ENCODE measurements at places on chromosomes 4 and X.

- DNase-seq: no peak
Measured at GRCh38 chr4:73053974-73054480, 15.5 kb downstream of the COX18 start.

GRCh38 chr4:16416601-16417000, 190.3 kb upstream of the TAPT1 start:
- DNase-seq: no peak

DNA sequence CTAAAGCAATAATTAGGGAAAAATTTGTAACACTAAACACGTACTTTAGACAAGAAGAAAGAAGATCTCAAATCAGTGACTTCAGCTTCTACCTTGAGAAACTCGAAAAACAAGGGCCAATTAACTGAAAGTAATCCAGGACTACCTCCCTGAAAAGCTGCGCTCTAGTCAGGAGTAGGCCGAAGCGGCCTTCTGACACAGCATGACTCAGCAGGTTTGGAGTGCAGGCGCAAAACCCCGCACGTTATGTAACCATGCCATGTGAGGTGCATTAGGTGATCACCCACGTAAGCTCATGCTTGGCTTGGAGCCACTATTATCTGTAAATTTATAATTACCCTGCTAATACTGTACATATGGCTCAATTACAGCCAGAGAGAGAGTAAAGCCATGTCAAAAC, 52.8 kb upstream of the CCDC149 start:
- no peak for DNase-seq

DNA sequence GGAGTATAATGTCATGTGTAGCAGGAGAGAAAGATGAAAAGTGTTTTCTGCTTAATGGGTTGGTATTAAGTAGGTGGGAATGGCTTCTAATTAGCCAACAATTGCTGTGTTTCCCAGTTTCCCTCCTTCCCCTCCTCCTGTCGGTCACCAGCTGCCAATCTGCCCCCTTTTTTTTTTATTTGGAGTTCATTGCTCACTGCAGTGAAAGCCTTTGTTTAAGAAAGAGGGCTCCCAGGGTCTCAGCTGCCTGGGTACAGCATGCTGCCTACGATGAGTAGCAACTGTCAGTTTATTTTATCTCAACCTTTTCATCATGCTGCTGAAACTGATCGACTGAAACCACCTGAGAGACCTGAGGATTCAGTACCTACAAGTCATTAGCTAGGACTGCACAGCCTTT, 149.0 kb downstream of the POU4F2 start:
- no peak for DNase-seq

- no peak for DNase-seq
Measured at GRCh38 chr4:102994803-102995202, 24.7 kb downstream of the SLC9B1 start.

GRCh38 chrX:152913346-152913745, 15.5 kb downstream of the ZNF185 start:
- peak; percentile 10 for DNase-seq

- DNase-seq: no peak
Measured at GRCh38 chrX:134948333-134949241, 42.2 kb upstream of the SMIM10 start.

GRCh38 chr4:80926446-80926845, 104.1 kb upstream of the BMP3 start:
- no peak for DNase-seq

GRCh38 chrX:10190367-10190766, 33.6 kb downstream of the CLCN4 start:
- DNase-seq: peak; percentile 44

DNA sequence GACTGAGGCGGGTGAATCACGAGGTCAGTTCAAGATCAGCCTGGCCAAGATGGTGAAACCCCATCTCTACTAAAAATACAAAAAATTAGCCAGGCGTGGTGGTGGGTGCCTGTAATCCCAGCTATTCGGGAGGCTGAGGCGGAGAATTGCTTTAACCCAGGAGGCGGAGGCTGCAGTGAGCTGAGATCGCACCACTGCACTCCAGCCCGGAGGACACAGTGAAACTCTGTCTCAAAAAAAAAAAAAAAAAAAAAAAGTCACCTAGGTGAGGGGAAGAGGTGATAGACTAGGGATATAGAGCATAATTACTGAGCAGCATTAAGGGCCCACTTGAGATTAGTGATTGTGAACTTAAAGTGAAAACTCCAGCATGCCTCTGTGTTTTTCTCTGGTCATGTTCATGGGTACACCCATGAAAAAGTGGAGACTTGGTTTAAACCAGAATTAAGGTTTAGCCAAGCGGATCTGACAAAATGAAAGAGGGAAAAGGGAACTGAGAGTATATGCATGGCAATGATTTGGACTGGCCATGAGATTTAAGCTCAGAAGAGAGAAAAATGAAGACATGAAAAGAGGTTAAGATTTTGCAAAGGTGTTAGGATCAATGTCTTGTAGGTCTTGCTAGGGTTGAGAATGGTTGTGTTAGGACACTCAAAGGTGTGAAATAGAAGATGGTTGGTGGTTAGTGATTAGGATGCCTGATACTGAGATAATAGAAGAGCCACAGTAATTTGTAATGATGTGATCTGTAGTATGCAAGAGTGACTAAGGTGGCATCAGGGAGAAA, 105.0 kb downstream of the RAB28 start:
- no peak for DNase-seq

- DNase-seq: no peak
Measured at GRCh38 chr4:6374575-6374974, 97.8 kb downstream of the PPP2R2C start.

DNA sequence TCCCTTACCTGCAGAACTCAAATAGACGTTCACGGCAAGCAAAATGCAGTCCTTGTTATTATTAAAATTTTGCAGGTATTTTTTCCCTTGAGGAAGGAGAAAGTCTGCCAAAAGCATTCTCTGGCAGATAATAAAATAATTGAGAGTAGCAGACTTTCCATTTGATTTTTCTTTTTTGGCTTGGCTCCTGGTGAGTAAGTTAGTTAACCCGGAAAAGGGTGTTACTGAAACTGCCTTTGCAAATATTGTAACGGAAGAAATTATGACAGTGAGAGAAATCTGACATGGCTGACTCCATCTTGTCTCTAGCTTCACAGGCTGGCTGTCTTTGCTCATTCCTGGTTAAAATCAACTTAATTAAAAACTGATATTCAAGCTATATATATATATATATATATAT, 100.5 kb downstream of the GPR143 start:
- no peak for DNase-seq

GRCh38 chr4:68021185-68021584, 57.9 kb upstream of the TMPRSS11A start:
- no peak for DNase-seq

DNA sequence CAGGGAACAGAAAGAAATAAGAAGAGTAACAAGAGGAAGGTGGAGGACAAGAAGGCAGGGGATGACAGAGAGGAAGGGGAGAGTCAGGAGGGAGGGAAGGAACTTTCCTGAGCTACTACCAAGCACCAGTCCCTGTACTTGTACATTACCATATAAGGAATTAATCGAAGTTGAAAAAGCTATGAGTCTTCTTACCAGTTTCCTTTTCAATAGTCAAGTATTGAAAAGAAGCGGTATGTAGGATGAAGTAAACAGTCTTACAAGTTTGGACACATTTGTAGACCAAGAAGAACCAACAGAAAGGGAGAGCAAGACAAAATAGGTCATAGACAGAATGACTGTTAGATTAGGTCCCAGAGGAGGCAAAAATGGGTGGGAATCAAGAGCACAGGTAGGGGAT, 629.7 kb upstream of the DIPK2B start:
- no peak for DNase-seq

- no peak for DNase-seq
Measured at GRCh38 chr4:147456706-147457105, 24.2 kb upstream of the EDNRA start.

DNA sequence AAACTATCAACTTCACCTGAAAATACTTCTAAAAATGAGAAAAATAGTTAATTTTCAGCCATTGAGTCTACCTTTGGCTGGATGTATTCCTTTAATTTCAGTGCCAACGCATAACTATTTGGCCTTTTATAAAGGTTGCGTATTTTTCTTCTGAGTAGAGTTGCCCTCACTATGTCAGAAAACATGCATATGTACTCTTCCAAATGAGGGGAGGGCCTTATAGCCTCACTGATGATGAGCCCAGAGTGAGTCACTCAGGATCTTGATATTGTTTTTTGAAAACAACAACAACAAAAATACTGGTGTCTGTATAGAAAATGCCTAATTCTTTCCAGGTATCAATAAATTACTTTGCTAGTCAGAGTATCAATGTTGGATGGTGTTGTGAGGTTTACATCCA, 349.3 kb downstream of the FBXO8 start:
- no peak for DNase-seq

- DNase-seq: no peak
Measured at GRCh38 chrX:9183481-9183880, 149.6 kb upstream of the FAM9B start.

DNA sequence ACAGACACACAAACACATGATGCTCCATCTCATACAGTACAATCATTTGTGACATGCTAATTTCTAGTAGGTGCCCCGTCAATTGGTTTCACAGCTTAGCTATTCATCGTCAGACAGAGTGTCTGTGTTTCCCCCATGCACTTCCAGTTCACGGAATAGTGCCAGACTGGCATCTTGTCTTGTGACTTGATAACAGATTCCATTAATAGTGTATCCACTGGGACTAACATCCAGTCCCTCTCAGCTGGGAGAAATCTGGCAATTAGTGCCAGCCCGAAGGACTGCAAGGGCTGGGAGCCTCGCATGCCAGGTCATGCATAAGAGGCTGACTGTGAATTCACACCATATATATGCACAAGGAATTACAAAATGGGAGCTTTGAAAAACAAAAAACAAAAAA, 20.2 kb upstream of the GATB start:
- DNase-seq: no peak

GRCh38 chr4:141548791-141549190, 87.6 kb upstream of the IL15 start:
- no peak for DNase-seq

DNA sequence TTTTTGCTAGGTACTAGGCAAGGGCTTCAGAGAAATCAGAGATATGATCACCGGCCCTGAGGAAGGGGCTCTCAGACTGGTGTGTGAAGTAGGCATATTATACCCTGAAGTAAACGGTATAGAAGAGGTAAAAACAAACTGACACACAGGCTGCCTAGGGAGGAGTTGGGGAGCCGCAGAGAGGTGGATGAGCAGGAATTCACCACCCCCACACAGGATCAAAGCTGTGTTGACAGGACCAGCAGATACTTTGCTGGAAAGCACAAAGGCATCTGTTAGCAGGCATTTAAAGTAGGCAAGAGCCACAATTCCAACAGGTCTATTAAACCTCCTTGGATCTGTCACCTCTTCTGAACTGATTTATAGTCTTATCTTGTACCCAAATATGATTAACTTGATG, 71.8 kb upstream of the GPR34 start:
- DNase-seq: no peak

DNA sequence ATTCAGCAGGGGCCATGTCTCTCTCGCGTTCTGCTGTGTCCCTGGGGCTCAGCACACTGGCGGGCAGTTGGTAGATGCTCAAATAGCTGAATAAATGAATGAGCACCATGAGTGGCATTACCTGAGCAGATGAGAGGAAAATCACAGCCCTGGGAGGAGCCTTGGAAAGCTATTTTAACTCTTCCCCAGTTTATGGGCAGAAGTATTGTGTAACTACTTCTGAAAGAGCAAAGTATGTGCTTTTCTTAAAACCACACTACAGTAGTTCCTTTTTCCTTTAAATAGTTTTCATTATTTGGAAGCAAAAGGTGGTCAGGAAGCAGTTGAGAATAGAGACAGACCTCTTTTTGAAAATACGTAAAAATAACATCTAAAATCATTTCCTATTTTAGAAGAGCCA, 3.0 kb upstream of the PLAC1 start:
- no peak for DNase-seq

DNA sequence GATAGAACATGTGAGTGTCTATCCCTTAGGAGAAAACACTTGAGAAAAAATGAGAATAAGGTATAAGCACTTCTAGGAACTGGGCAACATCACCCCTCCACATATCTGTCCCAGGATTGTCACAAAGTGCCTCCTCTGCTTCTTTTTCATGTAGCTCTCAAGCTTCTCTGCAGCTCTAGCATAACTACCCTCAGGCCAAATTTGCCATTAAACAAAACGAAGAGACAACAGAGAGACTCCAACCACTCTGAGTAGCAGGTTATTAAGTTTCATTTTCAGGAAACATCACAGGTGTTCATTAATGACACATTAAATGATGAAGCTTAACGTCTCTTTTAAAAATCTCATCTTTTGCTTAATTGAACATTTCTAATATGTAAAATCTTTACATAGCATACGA, 580.0 kb downstream of the GALNTL6 start:
- DNase-seq: no peak

DNA sequence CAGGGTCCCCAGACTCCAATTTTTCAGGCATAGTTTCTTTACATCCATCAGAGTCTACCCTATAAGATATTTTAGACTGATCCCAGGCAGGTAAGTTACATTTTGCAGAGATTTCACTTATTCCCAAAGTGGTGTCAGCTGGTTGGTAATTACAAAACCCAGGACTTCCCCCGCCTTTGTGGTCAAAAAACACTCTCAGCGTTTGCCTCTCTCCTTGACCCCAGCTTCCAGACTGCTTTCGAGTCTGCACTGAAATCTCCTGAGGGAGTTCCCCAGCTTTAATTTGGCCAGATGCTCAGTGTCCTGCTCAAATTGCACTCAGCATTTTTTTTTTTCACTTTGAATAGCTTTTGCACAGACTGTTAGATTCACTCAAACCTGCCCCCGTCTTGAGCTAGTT, 11.2 kb upstream of the AMOT start:
- no peak for DNase-seq

- no peak for DNase-seq
Measured at GRCh38 chr4:1596393-1596792, 87.7 kb downstream of the FAM53A start.

DNA sequence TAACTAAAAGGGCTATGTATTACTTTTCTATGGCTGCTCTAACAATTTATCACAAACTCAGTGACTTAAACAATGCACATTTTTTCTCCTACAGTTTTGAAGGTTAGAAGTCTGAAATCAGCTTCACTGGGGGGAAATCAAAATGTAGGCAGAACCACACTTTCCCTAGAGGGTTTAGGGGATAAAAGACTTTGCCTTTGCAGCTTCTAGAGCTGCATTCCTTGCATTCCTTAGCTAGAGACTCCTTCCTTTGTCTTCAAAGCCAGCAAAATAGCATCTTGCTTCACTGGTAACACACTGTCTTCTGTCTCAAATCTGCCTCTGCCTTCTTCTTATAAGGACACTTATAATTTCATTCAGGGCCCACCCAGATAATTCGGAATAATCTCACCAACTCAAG, 152.4 kb upstream of the SPIN4 start:
- DNase-seq: no peak

Data from hematopoietic multipotent progenitor cell treated with erythropoietin and hydrocortisone succinate and interleukin-3 and kit ligand, for 8 days (in vitro differentiated cells).